ENCODE measurements at places on chromosomes 7 and 10. TPM values are rescaled to one million over a fixed set of nuclear protein-coding genes. Genes with fewer than 3 reads are reported as not detected.

DNA sequence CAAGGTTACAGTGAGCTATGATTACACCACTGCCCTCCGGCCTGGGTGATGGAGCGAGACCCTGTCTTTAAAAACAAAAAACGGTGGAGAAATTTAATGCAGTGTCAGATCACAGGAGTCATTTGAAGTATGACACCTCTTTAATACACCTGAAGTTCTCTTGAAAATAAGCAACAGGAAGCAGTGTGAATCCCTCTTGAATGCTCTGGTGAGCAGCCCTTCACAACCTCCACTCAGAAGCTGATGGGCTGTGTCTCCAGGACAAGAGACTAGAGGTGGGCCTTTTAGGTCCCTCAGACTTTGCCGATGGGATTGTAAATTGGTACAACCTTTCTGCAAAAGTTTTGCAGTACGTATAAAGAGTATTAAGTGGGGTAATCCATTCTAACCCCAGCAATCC lies 50.1 kb downstream of the CYP26A1 start:
- no peak for DNase-seq

GRCh38 chr7:100357131-100357561 lies 771 bp upstream of the PILRB start:
- DNase-seq = no peak

- DNase-seq = no peak
Observed at GRCh38 chr7:6271694-6272440, 557 bp downstream of the CYTH3 start.

DNA sequence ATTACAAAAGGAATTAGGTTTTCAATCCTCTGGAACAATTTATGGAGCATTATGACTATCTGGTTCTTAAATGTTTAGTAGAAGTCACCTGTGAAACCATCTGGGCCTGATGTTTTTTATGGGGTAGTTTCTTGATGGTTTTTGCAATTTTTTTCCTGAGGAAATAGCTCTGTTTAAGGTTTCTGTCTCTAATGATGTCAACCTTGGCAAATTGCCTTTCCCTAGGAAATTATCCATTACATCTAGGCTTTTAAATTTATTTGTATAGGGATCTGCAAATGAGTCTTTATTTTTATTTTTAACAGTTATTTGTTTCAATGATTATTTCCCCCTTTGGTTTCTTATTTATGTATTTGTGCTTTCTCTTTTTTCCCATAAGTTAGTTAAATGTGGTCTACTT lies 222.8 kb downstream of the GALNT17 start:
- no peak for DNase-seq

DNA sequence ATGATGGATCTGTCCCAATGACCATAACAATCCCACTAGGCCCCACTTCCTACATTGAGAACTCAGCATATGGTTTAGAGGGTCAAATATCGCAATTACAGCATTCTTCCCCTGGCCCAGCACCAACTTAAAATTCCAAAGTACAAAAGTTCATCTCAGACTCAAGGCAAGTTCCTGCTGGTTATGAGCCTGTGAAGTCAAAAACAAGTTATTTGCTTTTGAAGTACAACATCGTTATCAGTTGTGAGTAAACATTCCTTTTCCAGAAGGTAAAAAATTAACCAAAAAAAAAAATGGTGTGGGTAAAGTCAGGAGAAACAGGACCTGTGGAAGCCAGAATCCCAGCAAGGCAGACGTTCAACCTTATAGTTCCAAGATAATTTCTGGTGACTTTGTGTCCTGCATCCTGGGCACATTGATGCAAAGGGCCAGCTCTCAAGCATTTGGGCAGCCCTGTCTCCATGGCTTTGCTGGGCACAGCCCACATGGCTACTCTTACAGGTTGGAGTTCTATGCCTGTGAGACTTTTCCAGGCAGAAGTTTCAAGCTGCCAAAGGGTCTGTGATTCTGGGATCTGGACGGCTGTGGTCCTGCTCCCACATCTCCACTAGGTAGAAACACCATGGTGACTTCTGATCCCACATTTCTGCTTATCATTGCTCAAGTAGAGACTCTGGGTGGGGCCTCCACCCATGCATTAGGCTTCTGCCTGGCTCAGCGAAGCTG lies 37.5 kb downstream of the AKR1C8 start:
- no peak for DNase-seq

- DNase-seq = no peak
Observed at GRCh38 chr10:94310369-94310768, 52.4 kb downstream of the NOC3L start.

DNA sequence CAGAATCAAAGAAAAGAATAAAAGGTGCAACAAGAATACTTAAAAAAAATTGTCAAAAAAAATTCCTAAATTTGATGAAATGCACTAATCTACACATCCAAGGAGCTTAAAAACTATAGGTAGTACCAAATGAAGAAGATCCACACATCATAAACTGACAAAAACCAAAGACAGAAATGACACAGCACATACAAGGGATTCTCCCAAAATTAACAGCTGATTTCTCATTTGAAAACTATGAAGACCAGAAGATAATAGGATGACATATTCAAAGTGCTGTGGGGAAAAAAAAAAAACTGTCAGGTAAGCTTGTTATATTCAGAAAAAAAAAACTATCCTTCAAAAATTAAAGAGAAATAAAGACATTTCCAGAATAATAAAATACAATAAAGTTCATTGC lies 618.2 kb downstream of the TNS3 start:
- no peak for DNase-seq

Gene ZNF438
- 11.5 TPM for polyA plus RNA-seq

- DNase-seq = no peak
Observed at GRCh38 chr10:105545101-105545500, 904.0 kb downstream of the SORCS3 start.

Data from urinary bladder (tissue), 4 donors.